ENCODE measurements at places on chromosomes 12 and 14.

DNA sequence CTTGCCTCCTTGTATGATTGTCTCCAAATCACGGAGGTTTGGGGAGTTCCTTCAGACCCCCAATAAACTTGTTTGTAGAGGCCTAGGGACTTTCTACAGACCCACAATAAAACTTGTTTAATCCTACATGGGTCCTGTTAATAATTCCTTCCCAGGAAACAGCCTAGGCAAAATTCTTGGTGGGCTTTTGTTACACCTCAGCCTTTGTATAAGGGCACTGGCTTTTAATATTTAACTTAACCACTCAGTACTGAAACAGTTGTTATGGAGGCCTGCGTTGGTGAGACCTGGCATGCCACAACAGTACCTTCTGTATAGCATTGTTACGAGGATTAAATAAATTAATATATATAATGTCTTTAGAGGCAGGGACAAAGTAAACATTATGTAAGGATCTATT, 32.7 kb upstream of the FAR2 start:
- DNase-seq: no peak

DNA sequence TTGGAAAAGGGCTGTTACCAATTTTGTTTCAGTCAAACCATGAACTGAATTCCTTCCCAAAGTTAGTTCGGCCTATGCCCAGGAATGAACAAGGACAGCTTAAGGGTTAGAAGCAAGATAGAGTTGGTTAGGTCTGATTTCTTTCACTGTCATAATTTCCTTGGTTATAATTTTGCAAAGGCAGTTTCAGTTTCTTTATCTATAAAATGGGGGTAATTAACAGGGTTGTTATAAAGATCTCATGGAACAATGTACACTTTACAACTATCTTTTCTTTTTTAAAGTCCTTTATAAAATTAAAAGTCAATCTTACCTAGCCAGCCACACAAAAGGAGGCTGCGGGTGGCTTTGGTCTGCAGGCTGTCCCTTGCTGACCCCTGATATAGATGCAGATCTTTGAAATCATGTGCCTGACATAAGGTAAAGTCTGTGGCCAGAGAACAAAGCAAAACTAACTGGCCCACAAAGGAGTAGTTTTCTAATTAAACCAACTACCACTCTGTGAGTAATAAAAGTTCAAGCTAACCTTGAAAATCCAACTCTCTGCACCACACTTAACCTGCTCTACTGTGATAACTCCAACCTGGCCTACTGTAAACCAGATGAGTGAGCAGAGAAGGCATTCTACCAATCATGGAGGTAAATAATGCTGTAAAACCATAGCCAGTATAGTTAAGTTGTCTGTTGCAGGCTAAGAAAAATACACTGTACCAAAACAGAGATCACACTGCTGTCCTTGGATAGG, 49.5 kb downstream of the SLC38A1 start:
- DNase-seq: no peak

DNA sequence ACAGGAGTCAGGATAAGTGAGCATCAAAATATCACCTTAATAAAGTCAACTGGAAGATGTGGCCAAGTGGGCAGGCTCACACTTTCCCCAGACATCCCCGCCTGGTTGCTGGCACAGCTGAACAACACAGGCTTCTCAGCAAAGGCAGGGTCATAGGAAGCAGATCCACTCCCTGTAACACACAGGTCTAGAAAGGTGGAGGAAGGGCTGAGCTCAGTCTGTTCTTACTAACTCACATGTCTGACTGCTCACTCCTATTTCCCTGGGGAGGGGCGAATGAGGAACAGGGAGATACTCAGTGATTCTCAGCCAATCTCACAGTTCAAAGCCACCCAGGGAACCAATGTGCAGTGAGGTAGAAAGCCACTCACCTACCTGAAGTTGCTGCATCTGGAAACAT, 45.0 kb upstream of the AMN1 start:
- no peak for DNase-seq

- DNase-seq: no peak
Observed at GRCh38 chr12:22978962-22979361, 354.0 kb downstream of the ETNK1 start.

GRCh38 chr14:92556863-92557543, 43.4 kb downstream of the RIN3 start:
- DNase-seq: no peak

DNA sequence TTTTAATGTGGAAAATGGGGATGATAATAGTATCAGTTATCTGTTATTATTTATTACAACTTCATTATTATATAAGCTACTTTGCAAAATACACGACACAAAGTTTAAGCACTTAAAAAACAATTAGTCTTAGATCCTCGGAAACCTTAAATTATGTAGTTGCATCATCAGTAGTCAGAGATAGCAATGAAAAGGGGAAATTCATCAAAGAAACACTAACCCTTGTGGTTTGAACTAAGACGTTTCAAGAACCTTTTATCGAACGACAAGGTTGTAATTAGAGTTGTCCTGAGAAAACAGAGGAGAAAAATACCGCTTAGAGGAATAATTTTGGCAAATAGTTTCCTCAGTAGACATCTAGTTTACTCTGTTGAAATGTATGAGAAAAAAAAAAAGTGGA, 198.5 kb downstream of the PTPRO start:
- no peak for DNase-seq

DNA sequence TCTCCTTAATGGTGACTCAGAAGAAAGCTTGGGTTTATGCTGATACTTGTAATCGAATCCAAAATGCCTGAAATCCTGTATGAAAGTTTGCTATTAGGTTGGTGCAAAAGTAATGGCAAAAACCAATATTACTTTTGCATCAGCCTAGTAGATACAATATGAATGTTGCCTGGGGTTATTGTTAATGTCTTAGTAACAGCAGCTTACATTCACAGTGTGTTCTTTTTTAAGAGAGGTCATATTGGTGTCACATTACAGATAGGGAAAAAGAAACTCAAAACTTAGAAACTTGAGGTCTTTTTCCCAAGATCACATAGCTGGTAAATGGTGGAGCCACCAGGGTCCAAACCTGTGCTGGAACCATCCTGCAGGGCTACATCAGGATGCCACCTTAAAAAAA, 25.2 kb downstream of the SRGAP1 start:
- no peak for DNase-seq

GRCh38 chr12:127667131-127667685, 599.8 kb upstream of the TMEM132C start:
- no peak for DNase-seq

- no peak for DNase-seq
Observed at GRCh38 chr14:96060186-96060933, 21.2 kb downstream of the C14orf132 start.

GRCh38 chr14:86997271-86997670, 995.7 kb downstream of the GALC start:
- no peak for DNase-seq

DNA sequence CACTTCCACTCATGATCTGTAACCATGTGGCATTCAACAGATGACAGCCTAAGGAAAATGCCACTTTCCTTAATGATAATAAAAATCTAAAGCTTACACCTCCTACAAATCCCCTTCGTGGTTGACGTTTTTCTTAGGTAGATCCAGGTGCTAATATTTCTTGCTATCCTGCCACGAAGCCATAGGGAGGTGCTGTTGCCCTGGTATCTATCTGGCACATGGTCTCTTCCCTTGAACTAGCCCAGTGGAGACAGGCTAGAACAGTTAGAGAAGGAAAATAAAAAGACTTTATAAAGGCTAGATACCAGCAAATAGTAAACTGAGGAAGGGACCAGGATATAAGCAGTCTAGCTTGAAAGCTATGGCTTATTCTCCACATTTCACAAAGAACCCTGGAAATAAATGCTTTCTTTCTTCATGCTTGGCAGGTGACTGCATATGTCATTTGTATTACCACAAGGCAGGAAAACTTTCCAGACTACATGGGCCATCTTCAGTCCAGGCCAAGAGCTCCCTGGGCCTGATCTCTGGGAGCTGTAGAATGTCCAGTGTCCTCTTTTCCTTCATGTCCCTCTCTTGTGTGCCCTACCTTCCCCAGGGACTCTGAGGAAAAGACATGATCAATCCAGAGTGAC, 15.3 kb downstream of the SPIC start:
- no peak for DNase-seq

GRCh38 chr12:47205532-47206449, 126.0 kb upstream of the AMIGO2 start:
- DNase-seq: no peak

DNA sequence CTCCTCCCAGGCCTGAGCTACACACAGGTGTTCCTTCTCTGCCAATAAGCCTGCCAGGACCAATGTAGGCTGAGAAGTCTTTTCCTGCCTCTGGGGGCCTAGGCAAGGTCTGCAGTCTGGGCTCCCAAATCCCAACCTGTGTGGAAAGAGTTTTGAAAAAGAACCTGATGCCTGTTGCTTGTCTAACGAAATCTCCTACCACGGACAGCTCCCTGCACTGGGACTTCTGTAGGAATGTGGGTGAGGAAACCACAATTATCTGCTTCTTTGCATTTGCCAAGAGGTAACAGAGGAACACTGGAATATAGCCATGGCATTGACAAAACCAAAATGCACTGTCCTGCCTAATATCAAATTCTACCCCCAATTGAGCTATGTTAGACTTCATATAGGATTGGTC, 877.0 kb upstream of the TMEM132C start:
- DNase-seq: no peak

- no peak for DNase-seq
Observed at GRCh38 chr14:101950100-101950499, 14.3 kb upstream of the DYNC1H1 start.

DNA sequence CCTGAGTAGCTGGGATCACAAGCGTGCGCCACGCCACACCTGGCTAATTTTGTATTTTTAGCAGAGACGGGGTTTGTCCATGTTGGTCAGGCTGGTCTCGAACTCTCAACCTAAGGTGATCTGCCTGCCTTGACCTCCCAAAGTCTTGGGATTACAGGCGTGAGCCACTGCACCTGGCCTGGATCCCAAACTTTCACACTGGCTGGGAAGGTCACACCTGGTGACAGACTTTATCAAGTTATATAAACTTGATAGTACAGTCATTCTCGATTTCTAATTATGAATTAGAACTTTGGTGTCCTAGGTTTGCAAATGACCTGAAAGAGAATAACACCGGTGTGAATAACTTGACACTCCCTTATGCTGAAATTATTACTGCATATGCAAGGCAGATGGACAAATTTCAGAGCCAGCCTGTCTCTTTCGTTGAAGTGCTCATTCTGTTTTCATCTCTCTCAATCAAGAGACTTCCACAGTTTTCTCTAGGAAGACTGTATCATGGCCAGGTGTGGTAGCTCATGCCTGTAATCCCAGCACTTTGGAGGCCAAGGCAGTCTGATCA, 5.9 kb downstream of the PLBD1 start:
- no peak for DNase-seq

DNA sequence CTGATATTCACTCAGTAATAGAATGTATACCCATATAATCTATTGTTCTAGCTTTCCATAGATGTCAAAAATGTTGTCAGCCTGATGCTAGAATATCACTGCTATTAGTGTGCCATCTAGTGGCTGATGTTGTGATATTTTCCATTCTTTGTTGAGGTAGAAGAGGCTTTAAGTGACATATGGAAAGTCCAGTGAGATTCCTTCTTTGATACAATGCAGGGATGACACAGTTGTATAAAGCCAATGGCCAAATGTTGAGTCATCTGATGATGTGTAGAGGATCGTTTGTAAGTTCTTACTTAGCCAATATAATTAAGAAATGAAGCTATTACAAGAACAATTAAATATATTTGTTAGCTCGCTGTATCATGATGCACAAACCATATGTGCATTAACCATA, 58.1 kb upstream of the PCED1B start:
- DNase-seq: no peak

DNA sequence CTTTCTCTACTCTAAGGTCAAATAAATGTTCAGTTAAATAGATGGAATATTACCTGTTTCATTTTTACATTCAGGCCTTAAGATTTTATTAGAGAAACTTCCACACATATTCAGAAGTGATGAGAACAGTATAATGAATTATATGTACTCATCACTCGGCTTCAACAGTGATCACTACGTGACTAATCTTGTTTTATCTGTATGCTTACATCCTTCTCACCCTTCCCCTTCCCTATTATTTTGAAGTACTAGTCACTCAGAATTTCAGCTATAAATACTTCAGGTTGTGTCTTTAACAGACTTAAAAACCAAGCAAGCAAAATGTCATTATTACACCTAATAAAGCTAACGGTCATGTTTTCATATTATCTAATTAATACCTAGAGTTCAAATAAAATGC, 34.9 kb downstream of the ETV6 start:
- DNase-seq: no peak

GRCh38 chr14:94009767-94010166, 12.7 kb downstream of the CCDC197 start:
- no peak for DNase-seq

- DNase-seq: no peak
Observed at GRCh38 chr12:51818566-51819300, 29.8 kb downstream of the FIGNL2 start.
